COLO829 (cell line): ENCODE measurements at places on chromosomes 11 and 22.

GRCh38 chr11:111530091-111530490 lies 10.4 kb upstream of the LAYN start:
- no peak for DNase-seq

DNA sequence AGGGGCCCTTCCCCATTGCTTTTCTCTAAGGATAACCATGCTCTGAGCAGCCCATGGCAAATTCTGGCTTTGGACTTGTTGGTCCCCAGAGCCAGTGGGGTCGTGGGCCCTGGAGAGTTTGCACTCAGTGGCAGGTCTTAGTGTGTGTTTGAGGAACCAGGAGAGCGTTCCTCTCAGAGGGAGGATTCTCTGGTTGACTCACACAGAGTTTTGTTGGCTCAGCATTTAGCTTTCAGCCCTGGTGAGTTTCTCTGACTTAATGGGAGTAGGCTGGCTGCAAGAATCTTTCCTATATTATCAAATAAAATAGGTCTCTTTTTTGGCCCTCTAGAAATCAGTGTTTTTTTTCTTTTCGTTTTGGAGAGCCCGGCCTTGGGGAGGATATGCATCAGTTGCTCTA lies 20.9 kb downstream of the ST14 start:
- DNase-seq: no peak

GRCh38 chr22:37379722-37380121 lies 47.6 kb downstream of the ELFN2 start:
- no peak for DNase-seq

GRCh38 chr11:19474954-19475721 lies 234.4 kb upstream of the E2F8 start:
- DNase-seq: peak; percentile 29

GRCh38 chr22:40654522-40655167 lies 18.1 kb upstream of the MRTFA start:
- DNase-seq: peak; percentile 74

GRCh38 chr11:75667831-75668450 lies 897 bp downstream of the MAP6 start:
- DNase-seq: no peak

- peak; percentile 48 for DNase-seq
Observed at GRCh38 chr11:110833033-110833484, 120.8 kb upstream of the ARHGAP20 start.

GRCh38 chr11:63508009-63508408 lies 2.1 kb downstream of the LGALS12 start:
- no peak for DNase-seq

GRCh38 chr11:131998020-131998419 lies 627.6 kb downstream of the NTM start:
- DNase-seq: no peak

GRCh38 chr11:69280994-69281393 lies 13.0 kb upstream of the MYEOV start:
- DNase-seq: peak; percentile 12

GRCh38 chr22:48896766-48897644 lies 930.7 kb downstream of the BRD1 start:
- DNase-seq: no peak

GRCh38 chr22:22666307-22667091 lies 22.1 kb downstream of the GGTLC2 start:
- no peak for DNase-seq

DNA sequence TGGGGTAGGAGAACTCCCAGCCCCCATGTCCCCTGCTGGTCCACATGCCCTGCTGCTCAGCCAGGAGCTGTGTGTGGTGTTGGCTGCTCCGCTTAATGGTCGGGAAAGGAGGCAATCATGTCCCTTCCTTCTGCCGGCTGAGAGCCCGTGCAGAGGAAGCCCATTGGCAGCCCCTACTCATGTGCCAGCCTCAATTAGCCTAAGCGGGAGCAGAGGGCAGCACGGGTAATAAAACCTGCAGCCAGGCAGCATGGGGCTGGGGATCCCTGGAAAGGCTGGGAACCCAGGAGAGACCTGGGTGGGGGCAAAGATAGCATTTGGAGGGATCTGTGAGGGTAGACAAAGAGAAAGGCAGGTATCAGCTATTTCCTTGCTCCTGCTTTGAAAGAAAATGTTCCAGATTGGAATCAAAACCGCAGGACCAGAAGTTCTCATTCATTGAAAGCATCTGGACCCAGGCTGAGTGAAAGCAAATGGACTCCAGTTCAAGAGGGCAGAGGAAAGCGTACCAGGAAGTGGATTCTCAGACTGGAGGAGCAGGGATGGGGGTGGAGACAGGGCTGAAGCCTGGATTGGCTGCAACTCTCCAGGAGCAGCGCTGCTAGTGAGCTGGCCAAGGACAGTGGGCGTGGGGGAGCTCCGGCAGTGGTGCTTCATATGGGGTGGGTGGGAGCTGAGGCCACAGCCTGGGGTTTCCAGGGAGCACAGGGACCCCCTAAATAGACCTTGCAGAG lies 103.4 kb upstream of the NECTIN1 start:
- no peak for DNase-seq

GRCh38 chr11:129643031-129643721 lies 172.5 kb upstream of the TMEM45B start:
- peak; percentile 21 for DNase-seq

- DNase-seq: no peak
Observed at GRCh38 chr11:8296872-8297271, 33.2 kb upstream of the LMO1 start.

DNA sequence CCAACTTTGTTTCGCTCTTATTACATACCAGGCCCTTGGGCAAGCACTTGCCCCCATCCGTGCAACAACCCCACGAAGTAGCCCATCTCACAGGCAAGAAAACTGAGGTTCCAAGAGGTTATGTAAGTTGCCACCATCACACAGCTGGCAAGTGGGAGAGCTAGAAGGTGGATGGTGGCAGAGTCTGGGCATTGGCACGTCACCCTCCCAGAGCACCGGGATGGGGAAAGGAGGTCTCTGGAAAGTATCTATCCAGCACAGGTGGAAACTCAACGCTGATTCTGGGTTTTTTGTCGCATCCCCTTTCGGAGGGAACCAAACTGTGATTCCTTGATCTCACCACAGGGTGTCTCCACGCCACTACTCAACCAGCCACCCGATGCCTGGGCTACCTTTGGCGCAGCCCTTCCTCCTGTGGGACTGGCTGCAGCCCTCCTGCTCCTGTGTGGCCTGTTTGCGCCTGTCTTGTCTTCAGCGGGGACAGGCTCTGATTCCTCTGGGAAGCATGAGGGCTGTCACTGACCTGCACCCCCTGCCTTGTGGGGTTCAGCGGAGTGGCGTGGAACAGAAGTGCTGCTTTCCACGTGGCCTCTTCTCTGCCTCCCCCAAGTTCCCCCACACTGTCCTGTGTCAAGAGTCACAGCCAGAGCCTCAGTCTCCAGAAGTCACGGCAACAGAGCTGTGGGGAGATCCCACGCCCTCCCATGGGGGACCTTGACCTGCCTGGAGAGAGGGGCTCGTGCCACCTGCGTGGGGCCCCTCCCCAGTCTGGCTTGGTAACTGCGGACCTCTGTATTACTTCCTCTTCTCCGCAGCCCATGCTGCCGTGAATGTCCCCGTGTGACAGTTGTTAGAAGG lies 34.4 kb upstream of the TRIM29 start:
- peak; percentile 72 for DNase-seq

DNA sequence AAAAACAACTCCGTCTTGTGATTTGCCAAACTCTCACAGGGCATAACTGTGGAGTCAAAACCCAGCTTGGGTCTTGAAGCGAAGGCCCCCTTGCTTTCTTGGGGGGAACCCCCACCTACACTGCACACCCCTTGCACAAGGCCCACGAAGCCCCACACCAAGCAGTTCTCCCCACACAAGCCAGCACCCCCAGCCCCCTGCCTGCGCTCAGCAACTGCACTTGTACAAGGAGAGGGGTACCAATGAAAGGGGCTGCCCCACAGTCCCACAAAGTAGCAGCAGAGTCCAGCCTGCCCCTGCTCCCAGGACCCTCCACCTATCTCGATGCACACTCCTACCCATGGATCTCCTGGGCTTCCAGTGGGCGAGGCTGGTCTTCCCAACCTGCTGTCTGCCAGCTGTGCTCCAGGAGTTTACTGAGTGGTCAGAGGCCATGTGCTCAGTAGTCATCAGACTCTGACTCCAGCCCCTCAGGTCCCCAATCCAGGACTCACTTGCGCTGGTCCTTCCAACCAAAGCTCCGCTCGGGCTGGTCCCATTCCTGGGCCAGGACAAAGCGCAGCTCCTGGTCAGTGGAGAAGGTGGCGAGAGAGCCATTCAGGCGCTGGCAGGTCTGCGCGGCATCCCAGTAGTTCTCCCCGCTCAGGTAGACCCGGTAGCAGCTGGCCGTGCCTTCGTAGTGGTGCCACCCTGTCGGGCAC lies 57.7 kb downstream of the DGCR2 start:
- DNase-seq: no peak

DNA sequence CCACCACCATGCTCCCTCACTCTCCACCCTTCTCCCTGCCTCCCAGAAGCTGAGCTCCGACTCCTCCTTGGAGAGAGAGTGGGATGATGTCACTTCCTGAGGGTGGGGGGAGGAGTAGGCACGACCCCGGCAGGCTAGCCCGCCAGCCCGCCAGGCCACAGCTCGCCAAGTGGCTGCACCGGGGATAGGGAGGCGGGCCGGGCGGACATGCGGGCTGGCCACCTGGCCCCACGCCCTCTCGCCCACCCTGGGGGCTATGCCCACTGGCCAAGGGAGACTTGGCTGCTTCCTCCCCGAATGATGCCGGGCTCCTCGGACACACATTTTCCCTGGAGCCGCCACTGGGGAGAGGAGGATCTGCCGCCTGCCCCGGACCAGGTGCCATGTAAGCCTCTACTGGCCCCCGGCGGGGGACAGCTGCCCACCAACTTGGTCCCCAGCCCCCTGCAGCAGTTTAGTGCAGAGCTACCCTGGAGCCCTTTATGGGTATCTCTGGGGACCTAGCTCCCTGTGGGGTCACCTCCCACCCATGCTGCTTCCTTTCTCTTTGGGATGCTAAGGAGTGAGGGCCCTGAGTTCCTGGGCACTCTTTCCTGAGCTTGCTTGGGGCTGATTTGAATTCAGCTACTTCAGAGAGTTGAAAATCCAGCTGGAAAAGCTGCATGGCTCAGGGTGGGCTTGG lies 33.7 kb upstream of the MYRF start:
- no peak for DNase-seq

- DNase-seq: no peak
Observed at GRCh38 chr11:58125469-58125868, at the start of gene OR9I1. Gene OR9I1 (minus strand): TSS chr11:58125530. CDS start chr11:58119444, 6,086 bp downstream.

DNA sequence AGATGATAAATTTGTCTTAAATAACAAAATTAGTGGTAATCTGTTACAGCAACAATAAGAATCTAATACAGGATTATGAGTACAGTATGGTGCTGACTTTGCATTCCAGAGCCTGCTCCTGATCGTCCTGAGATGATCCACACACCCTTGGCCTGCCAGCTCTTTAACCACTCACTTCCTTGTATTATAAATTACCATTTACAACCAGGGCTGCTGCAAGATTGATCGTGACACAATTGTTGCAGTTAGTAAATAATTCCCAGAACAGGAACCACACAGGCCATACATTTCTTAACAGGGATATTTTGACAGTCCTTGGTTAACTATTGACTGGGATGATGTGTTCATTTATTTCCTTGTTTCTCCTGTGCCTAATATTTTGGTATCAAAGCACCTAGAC lies 3.8 kb upstream of the CBLIF start:
- DNase-seq: no peak

GRCh38 chr11:131845255-131845654 lies 474.8 kb downstream of the NTM start:
- no peak for DNase-seq

DNA sequence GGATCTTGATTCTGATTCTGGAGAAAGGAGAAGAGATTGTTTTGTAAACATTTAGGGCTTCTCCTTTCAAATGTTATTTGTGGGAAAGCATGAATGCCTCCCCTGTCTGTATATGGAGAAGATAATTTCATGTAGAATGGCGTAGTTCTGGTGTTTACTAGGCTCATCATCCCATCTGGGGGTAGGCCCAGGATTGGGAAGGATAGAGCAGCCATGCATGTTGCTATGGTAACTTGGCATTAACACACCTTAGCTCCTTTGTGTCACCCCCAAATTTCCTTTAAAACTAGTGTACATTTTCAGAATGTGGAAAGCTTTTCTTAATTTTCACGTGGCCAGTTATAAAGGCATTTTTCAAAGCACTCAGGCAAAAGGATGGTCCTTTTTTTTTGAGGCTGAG lies 57.5 kb upstream of the EED start:
- DNase-seq: no peak

DNA sequence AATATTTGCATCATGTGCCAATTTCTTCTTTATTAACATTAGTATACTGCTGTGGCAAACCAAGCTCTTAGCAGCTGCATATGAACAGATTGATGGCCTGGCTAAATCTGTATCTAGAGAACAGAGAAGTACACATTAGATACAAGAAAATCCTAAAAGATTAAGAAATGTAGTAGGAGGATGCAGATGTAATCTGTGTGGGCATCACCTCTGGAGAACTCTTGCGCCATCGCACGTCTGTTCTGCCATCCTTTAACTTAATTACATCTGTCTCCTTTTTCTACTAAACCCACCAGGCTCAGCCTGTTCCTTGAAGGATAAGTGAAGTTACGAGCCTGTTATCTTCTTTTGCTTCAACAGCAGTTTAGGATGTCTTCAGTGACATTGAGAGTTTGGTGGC lies 196.4 kb upstream of the PITPNB start:
- DNase-seq: no peak

DNA sequence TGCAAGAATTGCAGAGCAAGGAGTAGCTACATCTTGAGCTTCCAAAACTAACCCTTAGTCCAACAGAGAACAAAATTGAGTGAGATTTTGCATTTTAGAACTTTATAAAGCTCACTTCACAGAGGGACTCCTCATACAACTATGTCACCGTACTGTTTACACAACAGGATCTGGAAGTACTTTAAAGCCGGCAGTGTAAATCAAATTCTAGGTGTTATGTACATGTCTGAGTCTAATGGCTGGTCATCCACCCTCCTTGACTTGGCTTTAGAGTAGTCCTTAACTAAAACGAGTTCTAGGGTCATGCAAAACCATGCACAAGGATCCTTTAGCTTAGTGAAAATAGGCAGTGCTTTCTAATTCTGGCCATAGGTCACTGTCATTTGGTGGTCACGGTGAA lies 23.5 kb downstream of the IRAG1 start:
- no peak for DNase-seq

DNA sequence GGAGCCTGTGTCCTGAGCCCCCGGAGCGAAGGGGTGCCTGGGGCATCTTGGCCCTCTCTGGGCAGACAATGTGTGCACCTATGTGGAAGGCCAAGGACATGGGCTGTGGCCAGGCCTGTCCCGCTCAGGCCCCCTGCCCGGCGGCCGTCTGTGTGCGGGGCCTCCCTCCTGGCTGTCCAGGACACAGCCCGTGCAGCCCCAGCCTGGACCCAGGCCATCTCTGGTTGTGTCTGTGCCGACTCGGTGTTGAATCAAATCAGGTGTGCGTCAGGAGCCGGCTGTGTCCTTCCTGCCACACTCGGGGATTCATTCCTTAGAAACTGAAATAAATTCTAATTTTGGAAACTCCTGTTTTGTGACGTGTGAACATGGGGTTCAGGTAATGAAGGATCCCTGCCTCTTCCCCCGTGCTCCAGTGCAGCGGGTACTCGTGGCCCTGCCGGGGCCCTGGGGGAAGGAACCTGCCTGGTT lies 1.5 kb upstream of the SELENOO start:
- no peak for DNase-seq

- no peak for DNase-seq
Observed at GRCh38 chr22:19756288-19757128, 4.1 kb upstream of the TBX1 start.

- DNase-seq: no peak
Observed at GRCh38 chr11:122192634-122193255, 76.7 kb upstream of the BLID start.

GRCh38 chr11:111391328-111392124 lies 12.5 kb upstream of the POU2AF1 start:
- DNase-seq: no peak
